NCI-H1092 treated with DMSO at 0.1 percent for 48 hours (cell line): ENCODE measurements at places on chromosomes 1 and 21.

DNA sequence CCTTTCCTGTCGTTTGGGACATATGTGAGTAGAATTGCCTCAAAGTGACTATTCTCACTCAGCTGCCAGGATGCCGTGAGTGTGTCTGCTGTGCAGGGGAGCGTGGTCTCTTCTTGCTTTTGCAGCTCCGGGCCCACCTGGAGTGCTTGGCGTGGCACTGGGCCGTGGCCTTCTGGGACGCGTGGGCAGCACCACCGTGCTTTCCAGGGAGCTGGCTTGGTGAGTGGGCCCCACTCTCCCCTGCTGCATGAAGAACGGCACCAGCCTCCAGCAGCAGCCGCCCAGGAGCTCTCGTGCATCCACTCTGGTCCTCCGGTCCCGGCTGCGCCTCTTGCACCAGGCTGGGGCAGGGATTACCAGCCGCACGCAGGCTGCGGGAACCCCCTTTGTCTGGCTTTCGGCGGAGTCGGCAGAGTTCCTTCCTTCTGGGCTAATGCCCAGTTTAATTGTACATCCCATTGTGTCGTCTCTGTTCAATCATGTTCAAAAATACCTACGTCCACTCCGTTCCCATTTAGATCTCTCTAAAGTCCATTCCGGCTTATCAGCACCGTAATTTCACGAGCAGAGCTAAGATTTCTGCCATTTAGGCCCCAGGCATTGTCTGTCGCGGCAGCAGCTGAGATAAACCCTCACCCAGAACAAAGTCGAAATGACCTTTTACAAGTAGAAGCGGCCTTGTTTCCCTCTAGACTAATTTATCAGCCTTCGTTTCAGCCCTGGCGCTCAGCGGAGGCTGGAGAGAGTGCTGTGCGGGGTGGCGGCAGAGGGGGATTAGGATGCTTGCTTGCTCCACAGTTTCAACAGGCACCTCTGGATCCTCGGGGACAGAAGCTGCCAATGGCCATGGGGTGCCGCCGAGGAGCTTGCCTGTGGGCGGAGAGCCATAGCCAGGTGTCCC lies 129.6 kb downstream of the PRDM16 start:
- DNase-seq, result no peak

GRCh38 chr1:3368711-3369445 lies 85.6 kb upstream of the ARHGEF16 start:
- DNase-seq, result no peak

DNA sequence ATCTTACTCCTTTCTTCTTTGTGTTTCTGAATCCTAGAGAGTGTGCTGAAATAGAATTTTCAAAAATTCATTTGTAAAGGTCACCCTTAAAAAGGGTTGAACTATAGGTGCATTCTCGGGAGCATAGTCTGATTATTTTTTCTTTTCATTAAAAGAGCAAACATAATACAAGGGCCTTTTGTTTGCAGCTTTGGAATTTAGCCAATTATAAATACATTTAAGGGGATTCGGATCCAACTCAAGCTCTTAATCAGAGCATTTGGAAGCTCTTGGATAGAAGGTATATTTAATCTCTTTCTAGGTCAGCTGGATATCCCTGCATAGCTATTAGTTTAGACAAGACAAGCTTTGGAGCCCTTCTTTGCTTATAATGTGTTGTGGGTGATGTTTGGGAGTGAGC lies 321.7 kb downstream of the HHAT start:
- DNase-seq, result peak; percentile 70

- peak; percentile 78 for DNase-seq
Measured at GRCh38 chr1:161044908-161045735, 655 bp downstream of the USF1 start.

GRCh38 chr1:17204546-17205440 lies at the start of gene PADI1:
PADI1 (plus strand) TSS chr1:17205128; CDS start chr1:17205218, 90 bp downstream.
- DNase-seq, result no peak

- peak; percentile 13 for DNase-seq
Measured at GRCh38 chr1:118154220-118154619, 30.8 kb downstream of the SPAG17 start.

- no peak for DNase-seq
Measured at GRCh38 chr1:196535727-196536126, 72.5 kb downstream of the KCNT2 start.

DNA sequence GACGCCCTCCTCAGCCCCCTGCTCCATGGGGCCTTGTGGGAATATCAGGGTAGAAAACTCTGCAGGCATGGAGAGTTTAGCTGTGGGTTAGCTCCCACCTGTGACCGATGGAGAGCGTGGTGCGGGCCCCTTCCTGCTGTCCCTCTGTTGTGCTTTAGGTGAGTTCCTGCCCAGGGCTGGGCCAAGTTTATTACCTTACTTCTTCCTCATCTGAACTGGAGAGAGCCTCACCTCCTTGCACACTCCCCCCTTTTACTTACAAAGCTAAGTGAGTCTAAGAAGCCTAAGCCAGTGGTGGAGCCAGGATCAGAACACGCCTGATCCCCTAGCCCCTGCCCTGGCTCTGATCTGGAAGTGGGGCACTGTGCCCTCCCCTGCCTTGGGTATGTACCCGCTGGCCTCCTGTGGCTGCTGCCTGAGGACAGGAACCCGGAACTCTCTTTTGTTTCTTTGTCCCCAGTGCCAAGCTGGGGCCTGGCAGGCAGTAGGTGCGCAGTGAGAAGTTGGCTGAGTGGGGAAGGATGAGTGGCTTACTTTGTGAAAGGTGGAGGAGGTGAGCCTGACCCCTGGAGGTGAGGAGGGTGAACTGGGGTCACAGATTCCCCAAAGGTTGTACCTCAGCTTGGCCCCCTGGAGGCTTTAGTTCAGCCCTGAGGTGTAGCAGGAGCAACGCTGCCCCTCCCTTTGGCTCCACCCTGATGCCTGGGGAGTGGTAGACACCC lies 32.9 kb downstream of the ARHGEF10L start:
- DNase-seq, result no peak

- DNase-seq, result no peak
Measured at GRCh38 chr1:184617433-184618029, 137.1 kb downstream of the EDEM3 start.

DNA sequence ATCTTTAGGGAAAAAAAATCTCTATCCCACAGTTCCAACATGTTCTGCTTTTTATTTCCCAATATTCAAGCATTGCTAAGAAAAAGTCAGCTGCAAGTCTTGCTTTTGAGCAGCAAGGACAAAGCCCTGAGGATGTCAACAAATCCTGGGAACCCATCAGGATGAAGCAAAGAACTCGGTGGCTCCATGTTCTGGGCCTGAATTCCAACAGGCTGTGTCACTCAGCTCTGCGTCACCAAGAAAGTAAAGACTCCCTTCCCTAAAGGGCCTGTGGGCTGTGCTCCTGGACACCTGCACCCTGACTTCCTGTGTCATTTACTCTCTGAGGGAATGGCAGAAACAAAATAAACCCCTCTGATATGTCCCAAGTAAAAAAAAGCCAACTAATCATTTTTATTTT lies 95.5 kb downstream of the TIAM1 start:
- no peak for DNase-seq

- no peak for DNase-seq
Measured at GRCh38 chr21:25569711-25570110, 37.6 kb downstream of the MRPL39 start.

GRCh38 chr1:202750761-202751160 lies 40.5 kb upstream of the SYT2 start:
- DNase-seq, result no peak

- DNase-seq, result no peak
Measured at GRCh38 chr1:203519053-203519840, 25.3 kb downstream of the OPTC start.

DNA sequence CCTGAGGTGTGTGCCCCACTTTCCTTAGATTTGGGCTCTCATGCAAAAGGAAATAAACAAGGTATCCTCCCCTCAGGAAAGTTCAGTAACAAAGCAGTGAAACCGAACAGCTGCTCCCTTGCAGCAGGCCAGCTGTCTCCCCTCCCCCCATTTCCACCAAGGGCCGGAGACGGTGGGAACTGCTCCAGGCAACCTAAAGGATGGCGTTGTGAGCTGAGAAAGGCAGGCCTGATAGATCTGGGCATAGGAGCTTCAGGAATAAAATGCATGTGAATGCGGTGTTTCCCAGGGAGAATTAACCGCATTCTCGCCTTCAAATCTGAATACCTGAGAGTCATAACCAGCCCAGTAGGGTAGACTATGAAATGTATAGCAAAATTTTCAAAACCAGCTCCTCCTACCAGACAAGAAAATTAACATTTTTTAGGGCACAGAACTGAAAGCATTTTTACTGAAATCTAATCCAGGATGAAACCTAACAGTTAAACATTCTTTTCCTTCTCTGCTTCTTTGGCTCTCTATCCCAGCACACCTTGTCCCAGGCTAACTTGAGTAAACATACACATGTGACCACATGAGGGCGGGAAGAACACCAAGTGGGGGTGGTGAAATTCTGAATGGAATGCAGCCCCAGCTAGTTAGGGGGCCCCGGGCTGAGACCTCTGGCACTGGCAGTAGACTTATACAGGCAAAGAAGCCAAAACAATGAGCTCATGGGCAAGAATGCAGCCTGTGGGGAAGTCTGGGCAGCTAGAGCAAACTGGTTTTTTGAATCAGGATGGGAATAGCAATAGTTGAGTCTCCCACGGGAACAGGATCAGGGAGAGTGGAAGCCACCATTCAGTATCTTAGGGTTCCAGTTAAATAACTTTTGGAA lies 11.5 kb downstream of the MCL1 start:
- DNase-seq, result peak; percentile 71

DNA sequence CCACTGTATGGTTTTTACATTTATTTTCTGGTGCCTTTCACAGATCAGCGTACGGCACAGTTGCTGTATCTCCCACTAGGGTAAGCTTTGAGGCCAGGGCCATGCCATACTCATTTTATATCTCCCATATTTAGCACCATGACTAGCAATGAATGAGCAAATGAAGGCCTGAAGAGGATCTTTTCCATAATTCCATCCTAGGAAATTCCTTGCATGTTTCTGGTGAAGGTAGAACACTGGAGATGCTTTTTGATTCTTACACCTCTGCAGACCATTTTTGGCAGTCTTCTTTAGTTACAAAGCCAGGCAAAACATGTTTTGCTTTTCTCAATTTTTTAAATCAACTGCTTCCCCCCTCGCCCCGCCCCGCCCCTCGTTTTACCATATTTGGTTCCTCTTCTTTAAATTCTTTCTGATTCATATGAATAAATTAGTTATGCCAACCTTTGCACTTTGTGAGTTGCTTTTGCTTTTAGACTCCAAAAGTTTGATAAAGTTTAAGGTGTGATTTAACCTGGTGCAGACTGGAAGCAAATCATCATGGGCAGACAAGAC lies 78.9 kb upstream of the AK4 start:
- no peak for DNase-seq
